Lower leg skin (tissue), 4 donors: ENCODE measurements at places on chromosomes 2 and 18.

DNA sequence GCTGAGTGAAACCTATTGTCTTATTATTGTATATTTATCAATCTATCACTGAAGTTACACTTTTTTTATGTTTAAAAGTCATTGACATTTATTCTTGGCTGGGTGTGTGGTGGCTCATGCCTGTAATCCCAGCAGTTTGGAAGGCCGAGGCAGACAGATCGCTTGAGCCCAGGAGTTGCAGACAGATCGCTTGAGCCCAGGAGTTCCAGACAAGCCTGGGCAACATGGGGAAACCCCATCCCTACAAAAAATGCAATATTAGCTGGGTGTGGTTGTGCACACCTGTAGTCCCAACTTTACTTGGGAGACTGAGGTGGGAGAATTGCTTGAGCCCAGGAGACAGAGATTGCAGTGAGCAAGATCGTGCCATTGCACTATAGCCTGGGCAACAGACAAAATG is 97.8 kb downstream of the EPC2 start:
- DNase-seq: no peak

GRCh38 chr2:73981081-73982001 is 3.4 kb upstream of the TET3 start:
- DNase-seq: no peak

DNA sequence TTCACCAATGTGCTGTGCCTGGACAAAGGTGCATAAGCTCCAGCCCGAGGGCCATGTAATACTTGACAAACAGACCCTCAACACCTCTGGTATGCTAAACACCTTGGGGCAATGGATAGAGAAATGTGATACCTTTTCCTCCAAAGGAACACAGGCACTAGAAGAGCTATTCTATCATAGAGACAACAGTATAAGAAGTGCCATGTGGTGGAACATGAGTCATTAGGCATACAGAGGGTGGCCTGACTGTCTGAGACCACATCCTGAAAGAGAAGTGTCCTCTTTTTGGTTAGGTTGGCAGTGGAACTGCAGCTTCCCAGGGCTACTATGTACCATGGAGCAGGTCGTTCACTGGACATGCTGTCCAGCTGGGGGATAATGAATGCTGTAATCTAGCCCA is 153.9 kb downstream of the INSIG2 start:
- no peak for DNase-seq

DNA sequence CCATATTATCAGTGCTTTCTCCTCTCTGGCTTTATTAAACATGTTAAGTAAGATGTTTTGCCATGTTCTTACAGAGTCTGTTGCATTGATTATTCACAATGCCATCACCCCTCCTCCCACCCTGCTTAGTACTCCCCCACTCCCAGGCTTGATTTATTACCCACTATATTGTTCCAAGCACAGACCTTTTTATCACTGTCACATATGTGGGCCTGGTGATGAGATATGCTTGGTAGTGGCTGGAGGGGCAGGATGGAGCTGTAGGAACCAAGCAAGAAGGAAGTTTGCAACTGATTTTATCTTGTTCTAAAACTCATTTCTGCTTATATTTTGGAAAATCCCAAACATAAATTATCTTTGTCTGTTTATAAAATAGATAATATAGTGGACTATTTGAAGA is 748.2 kb upstream of the CELF4 start:
- no peak for DNase-seq

DNA sequence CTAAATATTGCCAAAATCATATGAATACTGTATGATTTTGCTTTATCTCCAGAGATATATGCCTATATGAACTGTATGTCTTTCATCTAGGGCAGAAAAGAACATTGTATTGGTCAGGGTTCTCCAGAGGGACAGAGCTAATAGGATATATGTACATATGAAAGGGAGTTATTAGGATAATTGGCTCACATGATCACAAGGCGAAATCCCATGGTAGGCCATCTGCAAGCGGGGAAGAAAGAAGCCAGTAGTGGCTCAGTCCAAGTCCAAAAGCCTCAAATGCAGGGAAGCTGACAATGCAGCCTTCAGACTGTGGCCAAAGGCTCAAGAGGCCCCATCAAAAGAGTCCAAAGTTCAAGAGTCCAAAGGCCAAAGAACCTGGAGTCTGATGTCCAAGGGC is 209.9 kb downstream of the RNF144A start:
- no peak for DNase-seq

- no peak for DNase-seq
Observed at GRCh38 chr2:84152462-84152861, 306.6 kb downstream of the SUCLG1 start.

- DNase-seq: no peak
Observed at GRCh38 chr2:145169285-145169684, 649.4 kb upstream of the ZEB2 start.
